Aortic smooth muscle cell (primary cell): ENCODE measurements at places on chromosomes 7 and 10. TPM values are rescaled to one million over a fixed set of nuclear protein-coding genes. Genes with fewer than 3 reads are reported as not detected.

The GPR15LG gene
- not detected in 2 replicates for total RNA-seq

The FGFBP3 gene
- total RNA-seq: 0.56 and 1.1 TPM in 2 replicates

The LRRC17 gene
- total RNA-seq: 105 and 207 TPM in 2 replicates

The FAM25C gene
- not detected in 2 replicates for total RNA-seq

The ZNF783 gene
- total RNA-seq: 9.5 and 11.9 TPM in 2 replicates

The PRR15 gene
- total RNA-seq: 0.19 TPM in 1 of 2 replicates, not detected in the other

The KCNH2 gene
- under 0.01 TPM in 1 of 2 replicates, not detected in the other for total RNA-seq

The MYL10 gene
- not detected in 2 replicates for total RNA-seq

The UCMA gene
- total RNA-seq: not detected in 2 replicates

The EGR2 gene
- total RNA-seq: under 0.01 and 0.25 TPM in 2 replicates

The GIMAP4 gene
- total RNA-seq: 0.13 and 0.81 TPM in 2 replicates

The RADIL gene
- total RNA-seq: 1.2 and 1.5 TPM in 2 replicates

The UNC5B gene
- total RNA-seq: 22.4 and 33.7 TPM in 2 replicates

The ZNF727 gene
- 1.8 and 2.1 TPM in 2 replicates for total RNA-seq

The HOXA10 gene
- total RNA-seq: under 0.01 TPM in 2 replicates

The ASB10 gene
- total RNA-seq: not detected in 2 replicates

The SLC13A1 gene
- total RNA-seq: not detected in 2 replicates

The PTPRN2 gene
- 0.56 and 1.6 TPM in 2 replicates for total RNA-seq

The DLX6 gene
- not detected in 2 replicates for total RNA-seq

The C7orf25 gene
- total RNA-seq: 4.5 and 6.1 TPM in 2 replicates

The GPR26 gene
- not detected in 2 replicates for total RNA-seq

The TFPI2 gene
- total RNA-seq: 136 and 338 TPM in 2 replicates

The KCNK18 gene
- not detected in 2 replicates for total RNA-seq

The ANKMY2 gene
- total RNA-seq: 20.2 and 26.5 TPM in 2 replicates

The FFAR4 gene
- not detected in 2 replicates for total RNA-seq

The DLX5 gene
- not detected in 2 replicates for total RNA-seq

The PLEKHS1 gene
- total RNA-seq: not detected in 2 replicates

The FZD1 gene
- total RNA-seq: 9.2 and 11.4 TPM in 2 replicates

The OR6B1 gene
- not detected in 2 replicates for total RNA-seq

The TLX1 gene
- not detected in 2 replicates for total RNA-seq

The CRHR2 gene
- not detected in 2 replicates for total RNA-seq

The GSTK1 gene
- 83.1 and 87.4 TPM in 2 replicates for total RNA-seq

The SHTN1 gene
- 1.2 and 2.1 TPM in 2 replicates for total RNA-seq

The BICC1 gene
- total RNA-seq: 66.3 and 88.6 TPM in 2 replicates

The CTNNA3 gene
- 0.13 TPM in 1 of 2 replicates, not detected in the other for total RNA-seq

The CNPY1 gene
- total RNA-seq: not detected in 2 replicates

The UCN3 gene
- total RNA-seq: not detected in 2 replicates

The CACNB2 gene
- total RNA-seq: 0.26 and 0.31 TPM in 2 replicates

The GPER1 gene
- total RNA-seq: 2.5 and 3.2 TPM in 2 replicates

The ATP6V0E2 gene
- 21.7 and 25.2 TPM in 2 replicates for total RNA-seq

The MALRD1 gene
- total RNA-seq: 0.56 and 0.66 TPM in 2 replicates

The ARHGAP22 gene
- total RNA-seq: 153 and 161 TPM in 2 replicates

The HYAL4 gene
- not detected in 2 replicates for total RNA-seq

The ARHGEF35 gene
- total RNA-seq: 2.0 and 3.0 TPM in 2 replicates

The GJD4 gene
- not detected in 2 replicates for total RNA-seq

The PRPS1L1 gene
- total RNA-seq: 0.06 and 0.13 TPM in 2 replicates

The CAMK2B gene
- 1.3 and 2.9 TPM in 2 replicates for total RNA-seq

The PAXIP1 gene
- total RNA-seq: 5.2 and 5.9 TPM in 2 replicates

The EBLN1 gene
- total RNA-seq: not detected in 2 replicates

The C7orf33 gene
- total RNA-seq: not detected in 2 replicates

The PTPN20 gene
- total RNA-seq: 0.92 and 0.99 TPM in 2 replicates
